Chondrocyte (in vitro differentiated cells): ENCODE measurements at places on chromosomes 5 and 9.

DNA sequence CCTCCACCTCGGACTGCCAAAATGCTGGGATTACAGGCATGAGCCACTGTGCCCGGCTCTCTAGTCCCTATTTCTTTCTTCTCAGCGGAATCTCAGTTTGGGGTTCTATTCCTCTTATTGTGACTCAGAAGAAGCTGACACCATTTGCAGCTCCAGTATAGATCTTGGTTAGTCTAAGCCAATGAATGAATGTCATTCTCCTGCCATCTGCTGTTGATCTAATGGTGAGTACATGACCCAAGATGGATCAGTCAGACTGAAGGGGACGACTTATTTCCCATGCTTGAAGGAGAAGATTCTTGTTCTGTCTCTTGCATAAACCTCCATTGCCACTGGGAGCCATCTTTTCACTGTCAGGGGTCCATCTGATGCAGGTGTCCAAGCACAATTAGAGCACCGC is 76.0 kb upstream of the KLF9 start:
- DNase-seq: no peak

DNA sequence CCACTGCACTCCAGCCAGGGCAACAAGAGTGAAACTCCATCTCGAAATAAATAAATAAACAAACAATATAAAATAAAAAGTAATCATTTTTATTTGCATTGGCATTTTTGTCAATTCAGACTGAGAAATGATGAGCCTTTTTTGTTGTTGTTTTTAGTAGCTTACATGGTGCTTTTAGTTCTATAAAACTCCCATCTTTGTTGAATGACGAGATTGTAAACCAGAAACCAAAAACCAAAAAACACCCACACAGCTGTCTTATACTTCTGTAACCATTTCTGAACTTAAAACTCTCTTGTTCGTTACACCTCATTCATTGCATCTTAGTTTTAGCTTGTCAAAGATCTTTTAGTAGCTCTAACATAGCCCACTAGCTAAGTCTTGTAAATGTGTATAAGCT is 44.7 kb downstream of the GGTA1 start:
- DNase-seq: no peak

DNA sequence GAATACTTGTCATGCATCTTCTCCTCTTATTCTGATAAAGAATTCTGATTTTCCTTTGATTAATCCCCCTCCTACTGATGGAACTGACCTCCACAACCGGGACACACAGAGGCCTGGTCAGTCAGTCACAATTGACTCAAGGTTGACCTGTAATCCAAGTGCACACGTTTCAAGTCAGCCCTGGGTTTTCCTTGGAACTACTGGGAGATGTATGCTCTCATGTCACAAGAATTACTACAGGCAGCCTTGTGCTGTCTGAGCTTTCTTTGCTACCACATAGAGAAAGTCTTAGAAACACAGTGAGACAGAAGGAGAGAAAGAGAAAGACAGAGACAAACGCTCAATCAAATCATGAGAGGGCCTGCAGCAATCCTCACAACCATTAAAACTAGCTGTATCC is 345.8 kb downstream of the PDE4D start:
- DNase-seq: no peak

DNA sequence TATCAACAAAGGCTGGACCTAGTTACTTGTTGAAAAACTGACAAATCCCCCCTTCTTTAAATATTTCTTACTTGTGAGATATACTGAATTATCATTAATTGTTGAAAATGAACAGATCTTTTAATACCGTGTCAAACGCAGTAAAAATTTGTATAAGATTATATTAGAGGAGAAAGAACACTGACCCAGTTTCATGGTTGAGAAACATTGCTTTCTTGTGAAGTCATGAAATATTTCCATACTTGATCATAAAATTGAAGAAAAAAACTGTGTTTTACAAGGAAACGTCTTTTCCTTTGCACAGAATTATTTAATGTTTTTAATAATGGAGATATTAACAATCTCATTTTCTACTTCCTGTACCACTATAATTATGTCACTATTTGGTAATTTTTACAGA is 45.8 kb downstream of the MOCS2 start:
- DNase-seq: no peak

GRCh38 chr9:88398016-88398415 is 9.8 kb downstream of the SPIN1 start:
- DNase-seq: no peak

- DNase-seq: no peak
These were observed 192.7 kb downstream of the LRRC70 start for GRCh38 chr5:62771341-62771740.

DNA sequence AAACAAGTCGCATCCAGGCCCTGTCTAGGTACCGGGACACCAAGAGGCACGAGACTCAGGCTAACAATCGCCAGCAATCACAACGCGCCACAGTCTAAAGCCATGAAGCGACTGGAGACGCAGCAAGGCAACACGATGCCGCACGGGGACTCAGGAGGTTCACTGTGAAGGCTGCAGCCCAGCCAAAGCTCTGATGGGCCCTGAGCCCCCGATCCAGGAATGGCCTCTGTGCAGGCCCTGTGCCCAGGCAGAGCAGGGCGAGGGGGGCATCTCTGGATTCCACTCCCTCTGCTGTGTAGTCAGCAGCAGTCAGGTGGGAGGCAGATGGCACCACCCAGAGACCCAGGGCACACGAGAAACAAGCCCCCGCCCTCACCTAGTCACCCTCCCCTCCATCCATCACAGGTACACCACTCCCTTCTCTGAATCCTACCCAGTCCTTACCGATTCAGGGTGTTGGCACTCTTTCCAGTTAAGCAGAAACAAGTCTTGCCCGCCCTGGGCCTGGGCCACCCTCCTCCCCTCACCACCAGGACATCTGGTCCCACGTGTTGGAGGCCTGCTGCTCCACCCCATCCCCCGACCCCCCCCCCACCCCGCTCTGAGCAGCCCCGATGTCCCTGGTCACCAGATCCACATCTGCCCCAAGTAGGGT is 1.1 kb downstream of the RALGDS start:
- DNase-seq: no peak

- no peak for DNase-seq
These were observed 7.0 kb downstream of the PDCL start for GRCh38 chr9:122821278-122821943.

- peak; percentile 27 for DNase-seq
These were observed 30.0 kb upstream of the ADAMTS2 start for GRCh38 chr5:179375236-179375685.

GRCh38 chr5:93874080-93874479 is 132.7 kb upstream of the POU5F2 start:
- DNase-seq: no peak

- DNase-seq: no peak
These were observed 116.0 kb upstream of the TARS1 start for GRCh38 chr5:33324667-33325307.

- DNase-seq: no peak
These were observed 198.9 kb downstream of the DAB2IP start for GRCh38 chr9:121850366-121850765.

- no peak for DNase-seq
These were observed 443.0 kb downstream of the ACTL7B start for GRCh38 chr9:108412755-108413154.

- no peak for DNase-seq
These were observed 679 bp upstream of the KDM4C start for GRCh38 chr9:6757132-6757455.

DNA sequence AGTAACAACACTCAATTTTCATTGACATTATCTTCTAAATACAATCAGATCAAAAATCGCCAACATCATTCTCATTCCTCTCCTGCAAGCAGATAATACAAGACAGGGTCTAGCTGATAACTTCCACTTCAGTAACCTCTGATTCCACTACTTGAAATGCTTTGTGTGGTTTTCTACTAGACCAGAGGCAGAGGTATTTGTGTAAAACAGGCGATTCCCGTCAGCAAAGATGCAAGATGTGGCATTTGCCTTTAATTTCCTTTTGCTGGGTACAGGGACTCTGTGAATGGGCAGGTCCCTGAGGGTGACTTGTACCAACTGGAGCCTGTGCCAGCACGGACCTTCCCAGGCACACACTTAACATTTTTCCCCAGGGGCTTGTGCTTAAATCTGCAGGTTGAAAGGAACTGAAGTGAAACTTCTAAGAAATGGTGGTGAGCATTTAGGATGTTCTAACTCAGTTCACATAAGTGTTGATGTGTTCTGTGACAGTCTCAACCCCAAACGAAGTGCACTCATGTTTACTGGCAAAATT is 625.5 kb upstream of the WWC1 start:
- no peak for DNase-seq

DNA sequence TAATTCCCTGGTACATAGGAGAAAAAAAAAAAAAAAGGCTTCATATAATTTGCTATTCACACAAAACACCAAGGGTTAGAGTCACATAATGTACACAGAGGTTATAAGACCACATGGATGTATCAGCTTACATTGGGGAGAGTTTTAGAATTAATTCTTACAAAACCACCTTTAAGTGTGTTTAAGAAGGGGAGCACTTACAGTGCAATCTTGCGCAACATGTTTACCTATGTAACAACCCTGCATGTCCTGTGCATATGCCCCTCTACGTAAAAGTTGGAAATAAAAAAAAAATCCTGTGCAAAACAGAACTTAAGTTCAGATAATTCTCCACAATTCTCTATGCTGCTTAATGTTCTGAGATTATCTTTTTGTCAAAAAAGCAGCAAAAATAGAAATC is 190.0 kb downstream of the DENND1A start:
- no peak for DNase-seq

- no peak for DNase-seq
These were observed 9.2 kb upstream of the ISL1 start for GRCh38 chr5:51373880-51374523.

- no peak for DNase-seq
These were observed 592.5 kb upstream of the CLINT1 start for GRCh38 chr5:158451203-158451992.

- DNase-seq: no peak
These were observed 81.8 kb downstream of the CNTLN start for GRCh38 chr9:17216646-17217045.
